ENCODE measurements at places on chromosomes 2 and 18.
A peak's percentile ranks its signal among the peaks of the same experiment; 100 is the strongest.

DNA sequence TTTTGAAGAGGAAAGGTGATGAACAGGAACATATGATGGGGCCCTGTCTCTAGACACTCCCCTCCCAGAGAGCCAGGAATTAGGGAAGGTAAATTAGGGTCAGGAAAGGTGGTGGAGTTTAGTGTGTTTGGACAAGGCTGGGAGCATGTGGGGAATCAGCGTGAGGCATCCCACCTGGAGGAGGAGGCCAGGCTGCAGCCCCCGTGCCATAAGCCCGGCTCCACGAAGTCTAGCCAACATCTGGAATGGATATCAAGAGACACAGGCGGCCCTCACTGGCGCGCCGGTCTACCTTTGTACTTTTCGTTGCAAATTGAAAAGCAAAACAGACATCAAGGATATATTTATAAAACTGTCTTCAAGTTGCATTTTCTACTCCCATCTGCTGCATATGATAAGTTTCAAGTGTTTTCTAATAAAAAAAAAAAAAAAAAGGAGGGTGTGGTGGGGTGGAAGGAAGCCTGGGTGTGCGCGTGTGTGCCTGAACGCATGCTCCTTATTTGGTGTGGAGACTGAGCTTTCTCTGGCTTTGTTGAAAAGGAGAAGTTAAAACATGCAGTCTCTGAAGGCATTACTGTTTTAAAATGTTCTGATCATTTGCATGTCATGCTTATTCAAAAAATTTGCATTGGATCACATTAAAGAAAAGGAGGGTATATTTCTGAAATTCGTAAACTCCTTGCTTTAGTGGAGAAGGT lies 546.7 kb upstream of the ID2 start:
- no peak overlapping the region for H3K4me3 ChIP-seq
- no peaks in the 10 kb centered on the region for H3K27me3 ChIP-seq
- H3K27ac ChIP-seq, result no peak overlapping the region
- H3K4me1 ChIP-seq, result no peaks in the 10 kb centered on the region
- H3K36me3 ChIP-seq, result no peaks in the 10 kb centered on the region

- DNase-seq, result no peak
- no peak overlapping the region for H3K27ac ChIP-seq
- no peaks in the 10 kb centered on the region for H3K27me3 ChIP-seq
- no peak overlapping the region for H3K4me3 ChIP-seq
Measured at GRCh38 chr2:79876430-79876829, 363.6 kb downstream of the CTNNA2 start.

DNA sequence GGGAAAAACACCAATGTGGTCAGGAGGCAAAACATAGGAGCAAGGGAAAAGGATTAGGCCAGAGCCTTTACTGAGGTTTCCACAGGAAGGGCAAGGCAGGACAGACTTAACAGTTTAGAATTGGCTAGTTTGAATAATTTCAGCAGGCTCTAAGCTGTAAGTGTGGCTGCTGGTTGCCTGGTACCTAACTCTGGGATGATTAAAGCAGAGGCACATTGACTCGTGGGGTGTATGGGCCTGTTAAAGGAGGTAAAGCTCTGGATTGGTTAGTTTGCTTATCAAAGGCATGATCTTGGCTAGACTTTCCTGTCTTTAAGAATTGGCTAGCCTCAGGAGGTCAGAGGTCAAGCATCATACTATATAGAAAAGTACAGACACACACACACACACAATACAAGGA lies 132.6 kb downstream of the SPAG16 start:
- H3K4me3 ChIP-seq, result no peak overlapping the region
- H3K36me3 ChIP-seq, result no peaks in the 10 kb centered on the region
- no peak for DNase-seq

GRCh38 chr18:6661692-6662415 lies 67.7 kb upstream of the ARHGAP28 start:
- no peaks in the 10 kb centered on the region for H3K27me3 ChIP-seq
- H3K4me1 ChIP-seq, result no peaks in the 10 kb centered on the region
- H3K36me3 ChIP-seq, result no peaks in the 10 kb centered on the region

GRCh38 chr18:25990473-25990872 lies 99.9 kb downstream of the SS18 start:
- H3K36me3 ChIP-seq, result no peaks in the 10 kb centered on the region
- H3K27ac ChIP-seq, result no peak overlapping the region
- no peaks in the 10 kb centered on the region for H3K27me3 ChIP-seq
- H3K4me3 ChIP-seq, result no peak overlapping the region

DNA sequence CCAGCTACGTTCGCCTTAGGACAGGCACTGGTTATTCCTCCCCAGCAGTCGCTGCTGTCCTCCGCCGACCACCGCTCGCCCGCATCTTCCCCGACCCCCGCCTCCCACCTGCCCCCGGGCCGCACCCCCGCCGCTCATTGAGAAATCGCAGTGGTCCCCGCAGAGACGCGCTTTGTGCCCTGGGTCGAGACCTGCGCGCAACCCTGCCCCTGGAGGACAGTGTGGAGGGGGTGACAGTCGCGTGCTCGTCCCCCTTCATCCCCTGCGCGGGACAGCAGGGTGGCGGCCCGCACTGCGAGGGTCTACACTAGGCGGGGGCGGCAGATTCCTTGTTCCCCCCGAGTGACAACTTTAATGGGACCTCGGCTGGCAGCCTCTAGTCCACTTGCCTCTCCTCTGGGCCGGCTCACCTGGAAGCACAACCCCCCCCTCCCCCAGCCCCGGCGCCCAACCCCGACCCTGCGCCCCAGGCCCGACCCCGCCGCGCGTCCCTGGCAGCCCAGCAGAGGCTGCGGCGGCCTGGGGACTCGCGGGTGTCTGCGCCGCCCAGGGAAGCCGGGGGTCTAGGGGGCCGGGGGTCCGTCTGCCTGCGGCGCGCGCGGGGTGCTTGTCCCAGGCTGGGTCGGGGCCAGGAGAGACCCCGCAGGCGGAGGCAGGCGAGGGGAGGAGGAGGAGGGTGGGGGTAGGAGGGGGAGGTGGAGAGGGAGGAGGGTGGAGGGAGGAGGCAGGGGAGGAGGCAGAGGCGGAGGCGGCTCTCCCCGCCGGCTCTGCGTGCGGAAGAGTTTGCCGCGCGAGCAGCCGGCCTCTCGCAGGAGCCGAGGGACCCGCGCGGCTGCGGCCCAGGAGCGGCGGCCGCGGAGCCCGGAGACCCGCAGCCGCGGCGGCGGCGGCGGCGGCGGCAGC lies at the start of gene NPAS2:
TSS of gene NPAS2 (plus strand) at position 770 of the 903 bp plus-strand sequence. CDS start 84,616 bp downstream, outside the sequence.
- peak; percentile 13 for DNase-seq
- H3K4me1 ChIP-seq, result peaks cover 7% of the 10 kb centered on the region
- no peaks in the 10 kb centered on the region for H3K36me3 ChIP-seq
- peaks cover 2% of the 10 kb centered on the region for H3K27me3 ChIP-seq

DNA sequence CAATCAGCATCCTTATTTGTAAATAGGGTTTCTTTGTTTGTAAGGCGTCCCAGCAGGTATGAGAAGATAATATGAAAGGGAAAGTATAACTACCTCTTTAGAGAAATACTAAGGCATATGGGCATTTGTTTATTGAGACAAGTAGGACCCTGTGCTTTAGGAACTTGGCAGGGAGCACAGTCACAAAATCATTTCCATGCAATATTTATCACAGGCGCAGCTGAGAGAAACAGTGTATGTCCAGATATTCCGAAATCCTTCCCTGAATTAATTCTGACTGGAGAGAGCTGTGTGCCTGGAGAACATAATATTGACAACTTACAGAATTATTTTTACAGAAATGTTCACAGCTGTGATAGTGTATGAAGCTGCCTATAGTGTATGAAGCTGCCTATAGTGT lies 416.7 kb downstream of the THSD7B start:
- H3K27ac ChIP-seq, result no peak overlapping the region
- no peaks in the 10 kb centered on the region for H3K36me3 ChIP-seq
- no peaks in the 10 kb centered on the region for H3K27me3 ChIP-seq

GRCh38 chr2:141878016-141878415 lies 252.8 kb downstream of the LRP1B start:
- no peak overlapping the region for H3K4me3 ChIP-seq
- H3K27me3 ChIP-seq, result no peaks in the 10 kb centered on the region
- no peaks in the 10 kb centered on the region for H3K4me1 ChIP-seq
- H3K27ac ChIP-seq, result no peak overlapping the region

- no peaks in the 10 kb centered on the region for H3K36me3 ChIP-seq
- no peaks in the 10 kb centered on the region for H3K27me3 ChIP-seq
- no peak for DNase-seq
Measured at GRCh38 chr2:236318401-236318800, 54.2 kb upstream of the ASB18 start.

GRCh38 chr2:179751163-179751809 lies 110.1 kb downstream of the ZNF385B start:
- no peak overlapping the region for H3K27ac ChIP-seq
- no peak overlapping the region for H3K4me3 ChIP-seq
- no peaks in the 10 kb centered on the region for H3K36me3 ChIP-seq
- no peaks in the 10 kb centered on the region for H3K4me1 ChIP-seq
- no peaks in the 10 kb centered on the region for H3K27me3 ChIP-seq

GRCh38 chr2:160784034-160784433 lies 290.4 kb upstream of the RBMS1 start:
- H3K4me1 ChIP-seq, result no peaks in the 10 kb centered on the region
- no peaks in the 10 kb centered on the region for H3K27me3 ChIP-seq
- no peaks in the 10 kb centered on the region for H3K36me3 ChIP-seq
- no peak overlapping the region for H3K27ac ChIP-seq
- DNase-seq, result no peak

GRCh38 chr2:65159906-65160305 lies 30.0 kb upstream of the RAB1A start:
- no peak overlapping the region for H3K27ac ChIP-seq
- H3K27me3 ChIP-seq, result no peaks in the 10 kb centered on the region
- H3K36me3 ChIP-seq, result no peaks in the 10 kb centered on the region
- no peak overlapping the region for H3K4me3 ChIP-seq

DNA sequence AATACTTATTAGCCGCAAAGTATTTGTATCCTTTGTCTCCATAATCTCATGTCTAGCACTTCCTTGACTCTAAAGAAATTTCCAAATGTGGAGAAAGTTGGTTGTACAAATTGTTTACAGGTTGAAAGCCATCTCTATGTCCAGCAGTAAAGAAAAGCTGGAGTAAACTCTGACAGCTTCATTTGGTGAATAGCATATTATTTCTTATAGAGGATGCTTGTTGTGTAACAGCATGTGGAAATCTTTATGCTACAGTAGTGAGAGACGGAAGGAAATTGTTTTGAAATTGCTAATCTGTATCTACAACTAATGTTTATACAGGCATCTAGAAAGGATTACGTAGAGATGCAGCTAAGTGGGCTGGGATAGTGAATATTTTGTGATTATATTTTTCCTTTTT lies 78.5 kb downstream of the UGGT1 start:
- H3K27ac ChIP-seq, result no peak overlapping the region
- peaks cover 4% of the 10 kb centered on the region for H3K4me1 ChIP-seq
- peaks cover 90% of the 10 kb centered on the region for H3K36me3 ChIP-seq
- H3K27me3 ChIP-seq, result no peaks in the 10 kb centered on the region
- H3K4me3 ChIP-seq, result no peak overlapping the region
- DNase-seq, result no peak

DNA sequence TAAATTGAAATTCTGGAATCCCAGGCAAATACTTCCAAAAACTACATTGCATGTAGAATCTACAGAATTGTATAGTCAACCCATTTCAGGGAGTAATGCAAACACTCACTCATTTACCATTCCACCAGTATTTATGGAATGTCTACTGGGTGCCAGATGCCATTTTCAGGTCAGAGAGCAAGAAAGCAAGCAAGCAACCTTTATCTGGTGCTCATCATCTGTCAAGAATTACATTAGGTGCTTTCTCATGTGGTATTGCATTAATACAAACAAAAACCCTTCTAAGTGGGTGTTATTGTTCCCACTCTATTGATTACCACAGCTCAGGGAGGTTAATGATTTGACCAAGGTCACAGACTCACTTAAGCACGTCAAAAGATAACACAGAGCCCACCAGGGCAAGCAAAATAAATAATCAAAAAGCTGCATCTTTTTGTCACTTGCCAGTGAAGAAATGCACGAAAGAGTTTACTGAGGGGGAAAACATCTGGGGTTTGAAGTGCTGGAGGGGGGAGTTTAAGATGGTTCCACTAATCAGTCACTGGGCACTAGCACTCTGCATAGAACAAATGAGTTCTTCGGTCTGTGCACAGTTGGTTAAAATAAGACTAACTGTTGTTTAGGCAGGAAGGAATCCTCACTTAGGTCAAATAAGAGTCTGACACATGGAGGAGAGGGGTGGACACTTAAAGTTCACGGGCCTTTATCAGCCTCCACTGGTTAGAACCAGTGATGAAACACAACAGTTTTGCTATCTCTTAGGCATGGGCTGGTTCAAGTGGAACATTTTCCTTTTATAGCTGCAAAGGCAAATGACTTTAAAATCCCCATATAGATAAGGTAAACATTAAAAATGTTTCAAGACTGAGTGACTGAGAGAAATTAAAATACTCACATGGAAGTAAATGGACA lies 208.8 kb downstream of the CDH2 start:
- H3K4me3 ChIP-seq, result no peak overlapping the region
- H3K4me1 ChIP-seq, result no peaks in the 10 kb centered on the region
- no peaks in the 10 kb centered on the region for H3K27me3 ChIP-seq
- H3K27ac ChIP-seq, result no peak overlapping the region
- no peak for DNase-seq
- no peaks in the 10 kb centered on the region for H3K36me3 ChIP-seq

DNA sequence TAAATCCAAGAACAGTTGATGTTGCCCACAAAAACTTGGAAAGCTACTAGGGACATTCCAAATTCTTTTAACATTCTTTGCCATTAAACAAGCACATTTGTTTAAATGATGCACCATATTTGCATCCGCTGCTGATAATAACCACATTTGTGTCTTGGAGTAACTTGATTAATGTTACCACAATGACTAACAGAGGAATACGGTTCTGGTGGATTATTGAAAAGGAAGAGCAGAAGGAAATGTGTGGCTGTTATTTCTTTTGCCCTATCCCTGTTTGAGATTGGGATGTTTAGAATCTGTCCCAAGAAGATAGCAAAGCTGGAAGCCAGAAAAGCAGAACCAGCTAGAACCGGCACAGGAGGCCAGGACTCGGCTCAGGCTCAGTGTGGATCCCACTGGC lies 39.2 kb upstream of the RASGRP3 start:
- no peaks in the 10 kb centered on the region for H3K4me1 ChIP-seq
- H3K36me3 ChIP-seq, result no peaks in the 10 kb centered on the region
- H3K27me3 ChIP-seq, result no peaks in the 10 kb centered on the region
- H3K27ac ChIP-seq, result no peak overlapping the region
- no peak for DNase-seq
- H3K4me3 ChIP-seq, result no peak overlapping the region

DNA sequence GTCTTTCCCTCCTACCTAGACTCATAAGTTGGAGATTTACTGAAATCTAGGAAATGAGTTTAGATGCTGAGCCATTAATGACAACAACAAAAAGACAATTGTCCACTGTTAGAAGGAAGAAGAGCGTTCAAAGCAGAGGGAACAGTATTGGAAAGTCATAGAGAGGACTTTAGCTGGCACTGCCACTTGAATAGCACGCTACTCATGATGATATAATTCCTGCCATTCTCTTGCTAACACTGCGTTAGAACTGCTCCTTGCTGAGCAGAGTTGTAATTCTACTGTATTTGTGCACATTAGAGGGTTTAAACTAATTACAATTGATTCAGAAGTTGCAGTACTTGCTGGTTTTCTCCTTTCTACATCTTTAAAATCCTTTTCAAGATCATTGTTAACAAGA lies 9.0 kb upstream of the AFTPH start:
- H3K27ac ChIP-seq, result no peak overlapping the region
- H3K4me1 ChIP-seq, result no peaks in the 10 kb centered on the region
- DNase-seq, result no peak
- no peaks in the 10 kb centered on the region for H3K36me3 ChIP-seq
